Heart right ventricle (tissue), 16 donors: ENCODE measurements at places on chromosomes 7 and 10.

DNA sequence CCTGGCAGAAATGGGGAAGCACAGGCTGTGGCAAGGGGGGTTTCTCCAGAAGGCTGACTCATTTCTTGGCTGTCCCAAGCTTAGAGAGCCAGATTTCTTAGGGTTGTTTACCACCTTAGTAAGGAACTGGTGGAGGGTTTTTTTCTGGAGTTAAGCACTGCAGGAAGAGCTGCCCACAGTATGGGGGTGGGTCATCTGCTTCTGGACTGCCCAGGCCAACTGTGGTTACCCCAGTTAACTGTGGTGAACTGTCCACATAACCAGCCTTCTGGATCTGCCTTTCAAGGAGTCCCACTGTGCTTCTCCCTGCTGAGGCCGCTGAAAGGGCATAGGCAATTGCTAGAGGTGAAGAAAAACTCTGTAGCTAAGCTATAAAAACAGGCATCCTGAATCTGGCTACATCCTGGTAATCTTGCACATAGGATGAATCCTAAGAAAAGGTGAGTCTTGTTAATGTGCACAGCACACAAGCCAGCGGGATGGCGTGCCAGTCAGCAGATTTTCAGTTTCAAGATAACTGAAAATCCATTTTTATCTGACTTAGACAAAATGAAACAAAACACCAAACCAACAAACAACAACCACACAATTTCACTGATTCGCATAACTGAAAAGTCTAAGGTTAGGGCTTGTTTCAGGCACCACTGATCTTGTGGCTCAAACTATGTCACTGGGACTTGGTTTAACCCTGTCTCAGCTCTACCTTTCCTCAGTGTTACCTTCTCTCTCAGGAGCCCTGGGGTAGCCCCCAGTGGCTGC is 21.6 kb upstream of the TSPAN33 start:
- no peak overlapping the region for H3K4me3 ChIP-seq
- no peaks in the 10 kb centered on the region for H3K4me1 ChIP-seq
- no peaks in the 10 kb centered on the region for H3K36me3 ChIP-seq
- no peak for DNase-seq

DNA sequence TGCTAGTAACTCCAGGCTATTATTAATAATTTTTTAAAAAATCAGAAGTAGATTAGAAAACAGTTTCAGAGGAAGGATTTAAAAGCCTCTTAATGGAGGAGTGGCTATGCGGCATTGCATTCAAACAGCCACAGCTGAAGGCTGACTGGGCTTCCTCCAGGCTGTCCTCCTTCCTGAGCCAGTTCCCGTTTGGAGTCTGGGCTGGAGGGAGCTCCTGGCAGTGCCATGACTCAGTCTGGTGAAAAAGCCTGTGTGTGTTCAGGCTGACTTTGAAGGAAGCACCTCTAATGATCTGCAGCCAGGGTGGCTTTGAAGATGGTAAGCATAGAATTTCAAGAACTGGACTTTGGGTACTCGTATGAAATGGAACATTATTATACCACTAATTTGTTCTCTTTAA is 134.6 kb downstream of the DPP6 start:
- no peak overlapping the region for H3K4me3 ChIP-seq
- peaks cover 17% of the 10 kb centered on the region for H3K27me3 ChIP-seq
- H3K27ac ChIP-seq = no peak overlapping the region
- no peaks in the 10 kb centered on the region for H3K36me3 ChIP-seq

DNA sequence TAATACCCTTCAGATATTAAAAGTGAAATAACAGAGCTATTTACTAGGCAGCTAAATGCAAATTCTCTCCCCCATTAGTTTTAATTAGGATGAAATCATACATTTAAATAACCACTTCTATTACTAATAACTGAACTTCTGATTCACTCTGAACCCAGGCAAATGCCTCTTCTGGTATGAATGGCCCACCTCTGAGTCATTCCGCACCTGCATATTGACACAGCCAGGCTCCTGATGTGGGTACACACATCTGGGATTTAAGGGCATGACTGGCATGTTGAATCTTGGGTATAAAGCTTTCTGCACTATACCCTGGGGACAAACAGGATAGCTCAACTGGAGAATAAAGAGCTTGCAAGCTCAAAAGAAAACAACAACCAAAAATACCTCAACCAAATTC is 140.9 kb downstream of the AUTS2 start:
- H3K4me1 ChIP-seq = peaks cover 30% of the 10 kb centered on the region
- no peak overlapping the region for H3K27ac ChIP-seq
- H3K27me3 ChIP-seq = no peaks in the 10 kb centered on the region

DNA sequence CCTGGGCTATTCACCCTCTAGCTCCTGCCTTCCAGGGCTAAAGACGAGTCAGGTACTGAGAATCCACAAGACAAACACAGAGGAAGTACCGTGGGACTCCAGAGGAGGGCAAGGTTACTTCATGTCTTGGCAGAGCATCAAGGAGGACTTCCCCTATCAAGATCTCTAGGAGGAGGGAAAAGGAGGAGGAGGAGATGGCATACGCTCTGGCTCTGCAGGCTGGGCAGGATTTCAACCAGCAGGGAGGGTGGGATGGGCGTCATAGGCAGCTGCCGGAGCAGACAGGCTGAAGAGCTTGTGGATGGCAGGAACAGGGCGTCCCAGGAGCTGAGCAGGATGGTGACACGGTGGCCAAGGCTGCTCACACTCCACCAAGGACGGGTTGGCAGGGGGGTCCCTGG is 21.3 kb downstream of the MDH2 start:
- peaks cover 7% of the 10 kb centered on the region for H3K4me1 ChIP-seq
- H3K4me3 ChIP-seq = no peak overlapping the region
- H3K27ac ChIP-seq = peak overlapping the region; percentile 43
- no peaks in the 10 kb centered on the region for H3K27me3 ChIP-seq
- DNase-seq = peak; percentile 38
- H3K36me3 ChIP-seq = peaks cover 32% of the 10 kb centered on the region

- H3K36me3 ChIP-seq = no peaks in the 10 kb centered on the region
- no peak overlapping the region for H3K27ac ChIP-seq
- H3K4me3 ChIP-seq = no peak overlapping the region
- peaks cover 2% of the 10 kb centered on the region for H3K4me1 ChIP-seq
Measured at GRCh38 chr10:102994531-102995295, 76.6 kb downstream of the CNNM2 start.

DNA sequence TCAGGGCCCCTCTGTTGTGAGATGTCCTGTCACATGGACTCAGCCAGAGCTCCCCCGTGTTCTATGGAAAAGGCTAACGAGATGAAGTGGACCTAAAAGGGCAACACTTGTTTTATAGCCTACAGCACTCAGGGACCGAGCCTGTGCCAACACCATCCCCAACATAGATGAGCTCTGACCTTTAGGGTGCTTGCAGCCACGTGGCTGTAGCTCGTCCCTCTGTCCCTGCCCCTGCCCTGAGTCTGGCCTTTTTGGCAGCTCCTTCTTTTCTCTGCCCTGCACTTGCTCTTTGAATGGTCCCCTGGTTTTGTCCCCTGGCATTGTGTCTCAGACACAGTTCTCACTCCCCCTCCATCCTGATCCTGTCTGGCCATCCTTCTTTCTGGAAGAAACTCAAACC is 81.2 kb upstream of the GDF10 start:
- H3K27ac ChIP-seq = no peak overlapping the region
- DNase-seq = no peak
- H3K36me3 ChIP-seq = no peaks in the 10 kb centered on the region
- H3K4me1 ChIP-seq = no peaks in the 10 kb centered on the region

DNA sequence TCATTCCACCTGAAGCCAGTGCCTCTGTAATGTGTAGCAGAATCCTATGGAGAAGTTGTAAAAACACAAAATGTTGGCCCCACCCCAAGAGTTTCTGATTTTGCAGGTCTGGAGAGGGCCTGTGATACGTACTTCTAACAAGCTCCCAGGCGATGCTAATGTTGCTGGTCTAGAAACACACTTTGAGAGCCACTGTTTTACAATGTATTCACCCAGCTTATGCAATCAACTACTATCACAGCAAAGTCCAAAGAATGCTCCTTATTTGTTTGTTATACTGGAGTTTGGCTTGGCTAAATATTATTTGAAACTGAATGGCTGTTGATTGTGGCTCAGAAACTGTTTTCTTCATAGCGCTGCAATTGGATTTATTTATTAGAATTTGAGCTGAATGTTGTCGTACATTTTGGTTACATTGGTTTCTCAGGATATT is 44.3 kb downstream of the DNAJB9 start:
- no peaks in the 10 kb centered on the region for H3K4me1 ChIP-seq
- H3K27ac ChIP-seq = no peak overlapping the region
- H3K36me3 ChIP-seq = no peaks in the 10 kb centered on the region
- no peaks in the 10 kb centered on the region for H3K27me3 ChIP-seq

DNA sequence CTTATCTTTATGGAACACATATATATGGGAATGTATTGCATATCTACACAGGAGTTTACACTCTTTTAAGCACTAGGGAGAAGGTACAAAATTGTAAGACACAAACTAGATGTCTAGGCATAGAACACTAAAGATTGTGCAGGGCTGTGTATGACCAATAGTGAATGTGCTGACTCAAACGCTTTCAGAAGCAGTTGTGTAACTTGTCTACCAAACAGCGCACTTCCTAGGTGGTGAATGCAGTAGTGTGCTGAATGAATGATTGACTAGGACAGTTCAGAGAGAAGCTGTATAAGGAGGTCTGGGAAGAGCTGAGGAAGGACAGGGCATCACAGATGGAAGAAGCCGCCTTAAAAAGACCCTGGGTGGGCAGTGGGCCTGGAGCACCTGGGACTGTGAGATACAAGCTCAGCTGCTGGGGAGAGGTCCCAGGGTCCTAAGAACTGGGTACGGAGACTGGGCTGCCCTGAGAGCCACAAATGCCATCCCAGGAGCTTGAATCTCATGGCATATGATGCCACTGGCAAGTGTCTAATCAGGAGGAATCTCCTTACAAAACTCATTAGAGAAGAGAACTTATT is 14.2 kb downstream of the CLRN3 start:
- DNase-seq = no peak
- no peak overlapping the region for H3K27ac ChIP-seq
- no peak overlapping the region for H3K4me3 ChIP-seq
- no peaks in the 10 kb centered on the region for H3K36me3 ChIP-seq
- H3K27me3 ChIP-seq = no peaks in the 10 kb centered on the region
- no peaks in the 10 kb centered on the region for H3K4me1 ChIP-seq

DNA sequence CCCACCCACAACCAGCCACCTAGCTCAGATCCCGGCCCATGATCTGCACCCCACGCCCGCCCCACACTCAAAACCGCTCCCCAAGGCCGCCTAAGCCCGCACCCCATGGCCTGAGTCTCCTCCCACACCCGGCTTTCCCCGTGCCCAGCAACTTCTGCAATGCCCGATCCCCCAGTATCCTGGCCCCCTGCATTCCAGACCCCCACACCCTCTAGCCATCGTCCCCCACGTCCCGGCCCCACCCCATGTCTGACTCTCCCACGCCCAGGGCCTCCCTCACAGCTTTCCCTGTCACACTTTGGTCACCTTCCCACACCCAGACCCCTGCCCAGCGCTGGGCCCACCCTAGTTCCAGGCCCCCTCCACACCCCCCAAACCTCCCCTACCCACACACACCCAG is 20.1 kb upstream of the FXYD4 start:
- DNase-seq = no peak
- H3K36me3 ChIP-seq = no peaks in the 10 kb centered on the region
- H3K27me3 ChIP-seq = peaks cover 20% of the 10 kb centered on the region
- H3K27ac ChIP-seq = no peak overlapping the region
- no peak overlapping the region for H3K4me3 ChIP-seq

GRCh38 chr7:17105701-17106100 is 192.8 kb upstream of the AHR start:
- no peak overlapping the region for H3K27ac ChIP-seq
- DNase-seq = no peak

DNA sequence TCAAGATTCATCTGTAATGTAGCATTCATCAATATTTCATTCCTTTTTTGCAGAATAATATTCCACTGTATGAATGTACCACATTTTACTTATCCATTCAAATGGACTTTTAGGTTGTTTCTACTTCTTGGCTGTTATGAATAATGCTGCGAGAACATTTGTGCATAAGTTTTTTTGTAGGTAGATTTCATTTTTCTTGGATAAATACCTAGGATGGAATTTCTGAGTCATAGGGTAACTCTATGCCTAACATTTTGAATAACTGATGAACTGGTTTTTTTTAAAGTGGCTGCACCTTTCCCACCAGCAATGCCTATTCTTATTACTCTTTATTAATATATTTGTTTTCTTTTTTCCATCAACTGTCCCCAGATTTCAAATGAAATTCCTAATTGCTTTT is 9.1 kb upstream of the XPNPEP1 start:
- no peak overlapping the region for H3K27ac ChIP-seq
- no peaks in the 10 kb centered on the region for H3K27me3 ChIP-seq
- no peak overlapping the region for H3K4me3 ChIP-seq
- no peak for DNase-seq

DNA sequence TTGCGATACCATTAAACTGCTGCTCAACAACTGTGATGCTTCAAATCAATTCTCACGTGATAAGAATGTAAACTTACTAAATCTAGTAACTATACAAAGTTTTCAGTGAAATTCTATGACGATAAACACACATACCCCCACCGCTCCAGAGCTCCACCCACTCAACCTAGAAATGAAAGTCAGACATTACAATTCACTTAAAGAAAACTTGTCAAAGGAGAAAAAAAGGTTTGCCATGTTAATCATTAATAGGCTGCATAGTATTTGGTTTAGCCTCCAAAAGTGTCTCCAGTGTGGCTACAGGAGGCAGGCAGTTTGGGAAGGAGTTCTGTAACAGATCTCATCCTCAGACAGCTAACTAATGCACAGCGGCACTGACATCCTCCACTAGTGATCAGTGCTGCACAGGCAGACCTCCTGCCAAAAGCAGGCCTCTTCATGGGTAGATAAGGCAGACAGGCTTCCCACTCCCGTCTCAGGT is 3.1 kb downstream of the HERPUD2 start:
- peak overlapping the region; percentile 95 for H3K27ac ChIP-seq
- DNase-seq = no peak
- no peaks in the 10 kb centered on the region for H3K36me3 ChIP-seq
- peak overlapping the region; percentile 96 for H3K4me3 ChIP-seq

DNA sequence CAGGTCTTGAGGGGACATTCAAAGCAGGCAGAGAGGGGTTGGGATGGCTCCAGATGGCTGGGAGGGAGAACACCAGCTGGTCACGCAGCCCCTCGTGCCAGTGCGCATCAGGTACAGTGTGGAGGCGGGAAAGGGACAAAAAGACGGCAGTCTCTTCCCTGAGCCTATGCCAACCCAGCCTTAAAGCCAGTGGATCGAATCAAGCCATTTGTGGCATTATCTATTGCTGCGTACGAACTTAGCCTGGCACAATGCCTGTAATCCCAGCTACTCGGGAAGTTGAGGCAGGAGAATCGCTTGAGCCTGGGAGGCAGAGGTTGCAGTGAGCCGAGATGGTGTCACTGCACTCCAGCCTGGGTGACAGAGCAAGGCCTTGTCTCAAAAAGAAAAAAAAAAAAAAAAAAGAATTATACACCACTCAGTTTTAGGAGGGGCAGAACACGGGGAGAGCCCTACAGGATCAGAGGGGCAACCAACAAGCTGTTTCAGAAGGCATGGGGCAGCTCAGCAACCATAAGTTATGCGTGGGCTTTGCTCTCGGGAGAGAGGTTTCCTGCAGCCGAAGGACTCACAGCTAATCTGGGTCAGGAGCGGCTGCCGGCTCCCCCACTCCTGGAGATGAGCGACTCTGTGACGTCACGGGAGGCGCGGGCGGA is 356 bp upstream of the NDUFB2 start:
- no peaks in the 10 kb centered on the region for H3K36me3 ChIP-seq
- H3K27ac ChIP-seq = peak overlapping the region; percentile 92
- H3K27me3 ChIP-seq = no peaks in the 10 kb centered on the region
- peak overlapping the region; percentile 78 for H3K4me3 ChIP-seq
- DNase-seq = peak; percentile 96
